ENCODE measurements at places on chromosomes 6 and 20.
A peak's percentile ranks its signal among the peaks of the same experiment; 100 is the strongest.

DNA sequence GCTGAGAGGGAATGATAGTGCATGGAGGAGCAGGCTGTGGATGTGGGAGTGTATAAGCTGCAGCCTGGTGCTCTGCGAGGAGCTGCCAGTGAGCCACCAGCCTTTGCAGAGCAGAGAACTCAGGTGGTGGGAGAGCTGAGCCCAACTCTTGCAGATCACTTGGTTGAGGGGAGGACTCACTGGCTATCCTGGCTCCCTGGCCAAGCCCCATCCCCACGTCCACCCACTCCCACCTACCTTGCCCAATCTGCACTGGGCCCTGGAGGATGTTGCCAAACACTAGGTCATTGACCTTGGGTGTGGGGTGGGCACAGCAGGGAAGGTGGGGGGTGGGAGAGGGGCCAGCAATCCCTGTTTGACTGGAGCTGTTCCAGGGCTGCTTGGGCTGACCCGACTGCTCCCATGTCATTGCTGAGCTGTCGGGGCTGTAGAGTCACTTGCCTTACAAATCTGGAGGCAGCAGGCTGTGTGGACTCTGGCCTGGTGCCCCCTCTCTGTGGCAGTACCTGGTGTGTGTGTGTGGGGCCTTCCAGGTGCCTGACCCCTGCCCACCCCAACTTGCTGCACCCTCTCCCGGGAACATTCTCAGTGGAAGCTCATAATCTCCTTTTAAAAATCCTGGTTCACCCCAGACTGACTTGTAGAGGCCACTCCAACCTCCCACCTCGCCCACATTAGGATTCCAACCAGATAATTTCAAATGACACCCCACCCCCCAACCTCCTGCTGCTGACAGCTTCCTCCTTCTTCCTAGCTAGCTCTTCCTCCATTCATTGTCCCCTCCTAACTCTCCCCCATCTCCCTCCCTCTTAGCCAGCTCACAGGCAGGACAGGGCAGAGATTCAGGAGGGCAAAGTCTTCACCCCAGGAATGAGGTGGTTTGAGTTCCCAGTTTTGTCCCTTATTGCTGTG lies 162.3 kb downstream of the MRPL14 start:
- DNase-seq, result no peak

- DNase-seq, result no peak
Measured at GRCh38 chr20:38804682-38805501, 605 bp upstream of the PPP1R16B start.

DNA sequence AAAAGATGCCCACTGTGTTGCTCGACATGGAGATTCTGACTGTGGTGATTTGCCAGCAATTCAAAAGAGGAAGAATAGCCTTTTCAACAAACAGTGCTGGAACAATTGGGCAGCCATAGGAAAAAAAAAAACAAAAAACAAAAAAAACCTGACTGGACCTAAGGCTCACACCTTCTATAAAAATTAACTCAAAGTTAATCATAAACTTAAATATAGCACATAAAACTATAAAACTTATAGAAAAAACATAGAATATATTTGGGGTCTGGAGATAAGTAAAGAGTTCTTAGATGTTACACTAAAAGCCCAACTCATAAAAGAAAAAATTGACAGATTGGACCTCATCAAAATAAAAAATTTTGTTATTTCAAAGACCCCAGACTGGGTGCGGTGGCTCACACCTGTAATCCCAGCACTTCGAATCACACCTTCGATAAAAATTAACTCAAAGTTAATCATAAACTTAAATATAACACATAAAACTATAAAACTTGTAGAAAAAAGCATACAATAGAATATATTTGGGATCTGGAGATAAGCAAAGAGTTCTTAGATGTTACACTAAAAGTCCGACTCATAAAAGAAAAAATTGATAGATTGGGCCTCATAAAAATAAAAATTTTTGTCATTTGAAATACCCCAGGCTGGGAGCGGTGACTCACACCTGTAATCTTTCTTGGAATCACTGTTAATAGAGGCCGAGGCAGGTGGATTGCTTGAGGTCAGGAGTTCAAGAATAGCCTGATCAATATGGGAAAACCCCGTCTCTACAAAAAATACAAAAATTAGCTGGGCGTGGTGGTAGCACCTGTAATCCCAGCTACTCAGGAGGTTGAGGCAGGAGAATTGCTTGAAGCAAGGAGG lies 115.6 kb upstream of the FAM83B start:
- no peak for DNase-seq

- no peak for DNase-seq
Measured at GRCh38 chr6:169045486-169045885, 208.2 kb downstream of the THBS2 start.

DNA sequence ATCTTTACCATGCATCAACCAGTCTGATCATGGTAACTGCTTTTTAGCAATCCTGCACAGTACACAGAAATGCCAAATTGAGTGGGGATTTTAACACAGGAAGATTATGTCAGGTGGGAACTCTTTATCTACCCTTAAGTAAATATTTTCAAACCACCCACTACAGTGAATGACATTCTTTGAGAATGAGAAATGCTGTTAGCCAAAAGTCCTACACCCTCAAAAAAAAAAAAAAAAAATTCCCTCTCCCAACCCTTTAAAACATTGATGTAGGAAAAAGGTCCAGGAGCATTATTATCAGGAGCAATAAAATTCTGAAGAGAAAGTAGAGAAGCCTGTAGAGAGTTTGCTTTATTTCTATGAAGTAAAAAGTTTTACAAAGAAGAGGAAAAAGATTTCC lies 307.2 kb upstream of the THEMIS start:
- DNase-seq, result peak; percentile 19

GRCh38 chr20:2006452-2007361 lies 12.8 kb upstream of the PDYN start:
- DNase-seq, result peak; percentile 86

DNA sequence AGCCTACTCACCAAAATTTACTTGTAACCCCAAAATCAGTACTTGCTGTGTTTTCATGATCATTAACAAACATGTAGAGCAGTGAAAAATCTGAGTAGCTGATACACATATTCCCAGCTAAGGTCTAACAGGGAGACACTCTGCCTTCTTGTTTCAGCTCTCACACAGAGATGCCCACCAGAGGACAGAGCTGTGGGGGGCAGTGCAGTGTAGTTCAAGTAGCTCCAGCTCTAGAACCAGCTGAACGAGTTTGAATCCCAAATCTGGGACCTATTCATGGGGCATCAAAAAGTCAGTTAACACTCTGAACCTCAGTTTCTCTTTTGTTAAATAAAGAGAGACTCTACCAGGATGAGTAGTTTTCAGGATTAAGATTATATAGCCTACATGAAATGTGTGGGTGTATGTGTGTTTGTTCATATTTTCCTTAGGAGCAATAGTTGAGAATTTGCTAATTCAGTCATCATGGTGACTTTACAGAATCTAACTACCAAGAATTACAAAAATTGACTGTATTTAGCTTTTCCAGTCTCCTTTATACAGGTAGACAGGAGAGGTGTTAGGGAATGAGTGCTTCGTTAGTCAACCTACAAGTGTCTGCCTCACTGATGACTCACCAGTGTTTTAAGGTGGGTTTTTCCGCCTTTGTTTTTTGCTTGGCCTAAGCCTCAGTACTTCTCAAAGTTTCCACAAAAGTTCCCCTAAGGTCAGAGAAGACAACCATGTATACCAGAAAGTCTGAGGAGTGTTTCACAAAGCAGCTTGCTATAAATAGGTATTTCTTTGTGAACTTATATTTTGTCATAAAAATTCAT lies 164.0 kb upstream of the RUNX2 start:
- DNase-seq, result no peak

DNA sequence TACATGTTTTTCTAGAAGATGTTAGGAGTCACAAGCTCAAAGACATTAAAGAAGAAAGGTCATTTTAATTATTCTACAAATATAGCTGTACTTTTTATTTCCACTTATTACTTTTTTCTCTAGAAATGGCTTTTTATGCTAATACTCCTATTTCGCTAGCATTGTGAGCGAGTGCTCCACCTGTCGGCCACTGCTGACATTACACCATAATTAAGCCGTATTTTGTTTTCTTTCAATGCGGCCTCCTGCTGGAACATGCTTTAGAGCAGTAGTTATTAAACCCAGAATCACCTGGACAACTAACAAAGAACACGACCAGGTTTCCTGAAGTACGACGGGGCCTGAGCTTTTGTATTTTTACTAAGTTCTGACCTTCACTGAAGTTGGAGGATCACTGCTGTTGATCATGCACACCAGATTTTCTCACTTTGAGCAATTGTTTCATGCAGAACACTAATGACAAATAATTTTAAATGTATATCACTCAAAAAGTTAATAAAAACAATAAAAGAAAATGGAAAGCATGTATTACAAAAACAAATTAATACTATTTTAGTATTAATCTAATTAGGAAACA lies 74.1 kb upstream of the PAK5 start:
- DNase-seq, result peak; percentile 40

GRCh38 chr6:123619156-123619555 lies 17.6 kb downstream of the TRDN start:
- DNase-seq, result no peak

- DNase-seq, result no peak
Measured at GRCh38 chr6:105978974-105979373, 107.2 kb upstream of the PRDM1 start.

DNA sequence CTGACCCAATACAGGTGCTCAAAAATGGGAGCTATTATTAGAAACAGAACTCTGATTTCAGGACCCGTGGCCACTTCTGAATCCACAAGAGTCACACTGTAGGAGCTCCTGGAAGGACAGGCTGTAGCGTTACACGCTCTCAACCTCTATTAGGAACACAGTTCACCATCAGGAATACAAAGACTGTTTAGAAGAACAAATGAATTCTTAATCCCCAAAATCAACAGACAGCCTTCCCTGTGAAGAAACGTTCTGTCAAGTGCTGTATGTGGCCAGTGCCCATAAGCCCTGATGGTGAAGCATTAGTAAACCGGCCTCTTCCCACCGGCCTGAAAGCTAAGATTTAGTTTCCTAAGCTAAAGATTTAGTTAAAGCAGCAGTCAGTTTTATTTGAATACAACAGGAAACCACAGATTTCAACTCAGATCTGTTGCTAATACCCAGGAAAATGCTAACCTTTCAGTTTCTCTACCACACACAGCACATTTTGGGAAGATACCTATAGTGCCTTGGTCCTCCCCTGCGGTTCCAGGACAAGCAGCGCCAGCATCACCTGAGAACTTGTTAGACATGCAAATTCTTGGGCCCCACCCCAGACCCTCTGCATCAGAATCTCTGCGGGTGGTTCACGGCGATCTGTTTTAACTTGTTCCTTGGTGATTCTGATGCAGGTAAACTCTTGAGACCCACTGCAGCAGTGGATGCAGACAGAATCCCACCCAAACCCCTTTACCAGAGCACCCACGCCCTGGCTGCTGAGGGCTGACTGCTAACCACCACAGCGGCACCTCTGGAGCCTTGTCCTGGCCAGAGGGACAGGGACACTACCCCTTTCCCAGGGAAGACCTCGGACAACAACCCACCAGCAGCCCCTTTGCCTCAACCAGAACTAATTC lies 33.4 kb downstream of the MTRES1 start:
- no peak for DNase-seq

DNA sequence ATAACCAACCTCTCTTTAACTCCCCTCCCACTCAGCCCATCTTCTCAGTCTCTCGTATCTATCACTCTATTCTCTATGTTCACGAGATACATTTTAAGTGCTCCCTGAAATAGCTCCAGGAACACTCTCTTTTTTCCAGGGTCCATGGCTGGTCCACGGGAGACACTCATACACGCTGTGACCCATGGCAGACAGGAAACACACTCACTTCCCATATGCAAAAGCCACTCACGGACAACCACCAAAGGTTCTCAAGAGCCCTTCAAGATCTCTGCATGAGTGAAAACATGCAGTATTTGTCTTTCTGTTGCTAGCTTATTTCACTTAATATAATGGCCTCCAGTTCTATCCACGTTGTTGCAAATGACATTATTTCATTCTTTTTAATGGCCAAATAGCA lies 71.4 kb upstream of the PCSK2 start:
- DNase-seq, result no peak

DNA sequence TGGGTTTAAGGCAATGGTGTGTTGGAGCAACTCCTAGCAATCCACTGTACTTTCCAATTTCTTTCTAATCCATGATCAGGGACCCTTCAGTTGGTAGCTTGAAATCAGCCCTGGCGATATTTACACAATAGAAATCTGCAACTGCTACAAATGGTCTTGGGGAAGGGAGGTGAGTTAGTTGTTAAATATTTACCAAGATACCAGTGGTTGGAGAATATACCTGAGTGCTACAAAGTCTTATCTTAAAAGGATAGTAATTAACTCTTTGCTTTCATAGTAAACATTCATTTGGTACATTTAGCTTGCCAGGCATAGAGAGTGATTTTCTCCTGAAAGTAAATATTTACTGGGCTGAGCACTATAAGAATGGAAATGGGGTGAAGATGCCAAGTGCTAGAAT lies 568.2 kb downstream of the BCKDHB start:
- DNase-seq, result no peak

DNA sequence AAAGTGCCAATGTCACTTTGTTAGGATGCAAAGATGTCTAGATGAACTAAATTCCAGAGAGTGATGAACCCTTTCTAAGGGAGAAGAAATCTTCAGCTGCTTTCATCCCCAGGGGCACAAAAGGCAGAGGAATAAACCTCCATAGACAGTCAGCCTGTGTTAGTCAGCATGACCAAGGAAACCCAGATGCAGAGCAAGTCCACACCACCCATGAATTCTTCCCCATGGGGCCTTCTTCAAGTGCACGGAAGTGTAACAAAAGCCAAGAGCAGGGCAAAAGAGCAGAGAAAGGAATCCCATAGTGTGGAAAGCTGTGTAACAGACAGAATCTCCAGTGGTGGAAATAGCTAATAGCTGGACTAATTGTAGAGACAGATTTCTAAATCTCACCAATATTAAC lies 50.0 kb downstream of the DCDC2 start:
- DNase-seq, result no peak

- DNase-seq, result no peak
Measured at GRCh38 chr20:3190681-3191111, 13.8 kb downstream of the DDRGK1 start.

GRCh38 chr6:33418690-33419291 lies 884 bp upstream of the CUTA start:
- DNase-seq, result no peak

DNA sequence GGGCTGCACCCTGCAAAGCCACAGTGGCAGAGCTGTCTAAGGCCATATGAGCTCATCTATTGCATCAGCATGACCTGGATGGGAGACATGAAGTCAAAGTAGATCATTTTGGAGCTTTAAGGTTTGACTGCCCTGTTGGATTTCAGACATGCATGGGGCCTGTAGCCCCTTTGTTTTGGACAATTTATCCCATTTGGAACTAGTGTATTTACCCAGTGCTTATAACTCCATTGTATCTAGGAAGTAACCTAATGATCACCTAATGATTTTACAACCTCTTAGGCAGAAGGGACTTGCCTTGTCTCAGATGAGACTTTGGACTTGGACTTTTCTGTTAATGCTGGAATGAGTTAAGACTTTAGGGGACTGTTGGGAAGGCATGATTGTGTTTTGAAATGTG lies 575.4 kb downstream of the EPM2A start:
- DNase-seq, result no peak

DNA sequence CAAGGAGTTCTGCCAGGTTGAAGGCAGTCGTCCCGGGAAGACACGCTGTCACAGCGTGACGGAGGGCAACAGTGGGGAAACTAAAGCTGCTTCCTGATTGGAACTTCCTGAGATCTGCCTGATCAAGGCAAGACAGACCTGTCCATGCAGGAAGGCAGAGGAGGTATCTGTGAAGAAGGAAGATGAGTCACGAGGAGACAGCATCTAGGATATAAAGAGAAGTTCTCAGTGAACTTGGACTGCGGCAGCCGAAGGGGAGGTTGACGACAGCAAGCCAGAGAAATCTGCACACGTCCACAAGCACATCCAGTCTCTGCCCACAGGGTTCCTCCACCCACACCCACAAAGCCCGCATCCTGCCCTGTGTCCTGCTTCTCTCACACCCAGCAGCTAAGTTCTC lies 38.6 kb downstream of the PREP start:
- no peak for DNase-seq

GRCh38 chr6:30841644-30842504 lies 42.4 kb upstream of the DDR1 start:
- no peak for DNase-seq

Data from AG10803 (cell line).